ENCODE measurements at places on chromosomes 4 and X.

DNA sequence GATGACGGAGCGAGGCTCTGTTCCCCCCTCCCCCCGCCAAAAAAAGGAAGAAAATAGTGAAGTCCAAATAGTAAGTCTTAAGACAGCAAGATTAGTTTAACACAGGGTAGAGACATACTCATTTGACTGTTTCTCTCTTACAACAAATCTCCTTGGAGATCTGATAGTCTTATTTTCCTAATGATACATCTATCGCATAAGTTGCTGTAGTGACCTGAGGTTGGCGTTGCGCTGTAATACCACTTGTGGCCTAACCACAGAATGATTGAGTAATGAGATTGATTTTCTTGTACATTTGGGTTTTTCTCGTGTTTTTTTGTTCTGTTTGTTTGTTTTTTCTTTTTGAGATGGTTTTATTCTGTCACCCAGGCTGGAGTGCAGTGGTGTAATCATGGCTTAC lies 27.2 kb downstream of the OCIAD1 start:
- no peak for DNase-seq

DNA sequence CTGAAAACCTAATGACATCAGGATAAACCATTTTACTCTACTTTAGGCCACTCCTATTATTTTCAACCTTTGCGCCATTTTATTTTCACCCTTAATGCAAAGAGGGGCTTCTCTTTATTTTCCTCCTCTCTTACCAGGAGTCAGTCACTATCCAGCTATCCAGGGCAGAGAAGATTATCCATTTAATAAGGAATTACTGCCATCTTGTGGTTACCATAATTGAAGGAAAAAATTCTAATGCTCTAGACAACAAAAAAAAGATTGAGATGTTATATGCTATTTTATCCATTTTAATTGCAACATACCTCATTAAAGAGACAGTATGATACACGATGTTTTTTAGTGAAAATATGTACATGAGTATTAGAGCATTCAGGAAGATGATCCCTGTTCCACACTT lies 514.5 kb upstream of the FAM241A start:
- peak; percentile 51 for DNase-seq

DNA sequence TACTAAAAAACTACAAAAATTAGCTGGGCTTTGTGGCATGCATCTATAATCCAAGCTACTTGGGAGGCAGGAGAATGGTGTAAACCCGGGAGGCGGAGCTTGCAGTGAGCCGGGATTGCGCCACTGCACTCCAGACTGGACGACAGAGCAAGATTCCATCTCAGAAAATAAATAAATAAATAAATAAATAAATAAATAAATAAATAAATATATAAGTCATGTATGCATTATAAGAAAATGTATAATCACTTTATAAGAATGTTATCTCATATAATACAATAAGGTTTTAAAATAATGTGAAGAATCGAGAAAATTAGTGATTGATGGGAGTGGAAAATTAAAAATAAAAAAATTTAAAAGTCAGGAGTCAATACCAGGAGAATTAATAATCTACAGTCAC lies 127.5 kb downstream of the GALNTL6 start:
- DNase-seq, result no peak

- DNase-seq, result no peak
These were observed 22.8 kb upstream of the CSTF2 start for GRCh38 chrX:100797359-100797758.

GRCh38 chr4:141609243-141609642 lies 27.1 kb upstream of the IL15 start:
- DNase-seq, result peak; percentile 39

- DNase-seq, result peak; percentile 58
These were observed 687 bp upstream of the ZNF275 start for GRCh38 chrX:153333266-153333665.

- DNase-seq, result peak; percentile 54
These were observed 38.6 kb upstream of the CEP135 start for GRCh38 chr4:55910140-55910539.

DNA sequence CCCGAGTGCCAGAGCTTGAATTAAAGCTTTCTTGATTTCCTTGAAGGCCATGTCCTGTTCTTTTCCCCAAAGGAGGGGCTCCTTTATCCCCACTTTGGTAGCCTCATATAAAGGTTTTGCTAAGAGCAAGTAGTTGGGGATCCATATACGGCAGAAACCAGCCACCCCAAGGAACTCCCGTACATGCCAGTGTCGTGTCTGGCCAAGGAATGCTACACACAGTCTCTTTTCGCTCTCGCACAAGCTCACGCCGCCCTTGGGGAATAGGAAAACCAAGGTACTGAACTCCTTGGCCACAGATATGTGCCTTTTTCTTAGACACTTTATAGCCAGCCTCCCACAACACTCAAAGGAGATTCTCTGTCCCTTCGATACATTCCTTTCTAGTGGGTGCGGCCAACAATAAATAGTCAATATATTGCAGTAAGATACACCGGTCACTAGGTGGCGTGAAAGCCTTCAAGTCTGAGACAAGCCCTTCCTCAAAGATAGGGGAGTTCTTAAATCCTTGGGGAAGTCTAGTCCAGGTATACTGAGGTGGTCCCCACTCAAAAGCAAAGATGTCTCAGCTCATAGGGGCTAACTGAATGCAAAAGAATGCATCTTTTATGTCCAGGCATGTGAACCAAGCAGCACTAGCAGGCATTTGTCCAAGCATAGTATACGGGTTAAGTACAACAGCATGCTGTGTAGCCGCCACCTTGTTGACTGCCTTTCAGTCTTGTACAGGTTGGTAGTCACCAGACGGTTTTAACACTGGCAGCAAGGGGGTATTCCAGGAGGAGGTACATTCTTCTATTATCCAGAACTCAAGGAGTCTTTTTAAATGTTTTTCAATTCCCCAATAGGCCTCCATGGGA lies 57.8 kb upstream of the XAGE1B start:
- peak; percentile 68 for DNase-seq

DNA sequence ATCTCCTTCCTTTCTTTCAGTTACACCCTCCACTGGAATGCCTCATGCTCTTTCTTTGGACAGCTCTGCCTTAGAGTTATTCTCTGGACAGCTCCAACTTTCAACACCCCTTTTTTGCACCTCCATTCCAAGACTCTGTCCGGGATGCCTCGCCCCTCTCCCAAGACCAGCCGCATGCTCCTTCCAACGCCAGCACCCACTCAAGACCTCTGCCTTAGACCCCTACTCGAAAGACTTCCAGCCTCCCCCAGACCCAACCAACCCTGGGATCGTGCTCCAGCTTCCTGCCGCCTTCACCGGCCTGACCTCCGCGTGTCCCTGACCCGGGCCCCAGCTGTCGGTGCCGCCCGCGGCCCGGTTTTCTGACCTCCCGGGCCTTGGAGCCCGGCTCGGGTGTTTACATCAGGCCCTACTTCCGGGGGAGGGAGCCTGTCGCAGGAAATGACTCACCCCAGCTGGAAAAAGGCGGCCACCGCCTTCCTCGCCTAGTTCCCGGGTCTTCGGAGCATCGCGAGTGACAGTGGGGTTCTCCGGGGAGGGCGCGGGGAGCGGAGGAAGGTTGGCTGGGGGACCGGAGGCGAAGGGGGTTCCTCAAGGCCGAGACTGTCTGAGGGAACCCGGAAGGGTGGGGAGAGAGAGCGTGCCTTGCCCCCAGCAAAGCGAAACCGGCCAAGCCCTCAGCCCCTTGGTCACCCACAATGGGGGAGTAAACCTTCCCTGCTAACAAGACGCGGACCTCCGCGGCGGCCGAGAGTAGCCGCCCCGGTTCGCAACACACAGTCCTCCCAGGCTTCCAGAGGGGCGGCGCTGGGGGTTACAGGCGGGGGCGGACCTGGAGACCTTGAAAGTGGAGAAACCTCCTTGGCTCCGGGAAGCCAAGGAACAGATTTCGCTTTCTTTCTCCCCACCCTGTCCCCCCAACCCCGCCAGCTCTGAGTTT lies at the start of gene WDR45:
WDR45 (minus strand) TSS at position 399 of the 940 bp plus-strand sequence. CDS start 1,792 bp downstream, outside the sequence.
- peak; percentile 68 for DNase-seq

DNA sequence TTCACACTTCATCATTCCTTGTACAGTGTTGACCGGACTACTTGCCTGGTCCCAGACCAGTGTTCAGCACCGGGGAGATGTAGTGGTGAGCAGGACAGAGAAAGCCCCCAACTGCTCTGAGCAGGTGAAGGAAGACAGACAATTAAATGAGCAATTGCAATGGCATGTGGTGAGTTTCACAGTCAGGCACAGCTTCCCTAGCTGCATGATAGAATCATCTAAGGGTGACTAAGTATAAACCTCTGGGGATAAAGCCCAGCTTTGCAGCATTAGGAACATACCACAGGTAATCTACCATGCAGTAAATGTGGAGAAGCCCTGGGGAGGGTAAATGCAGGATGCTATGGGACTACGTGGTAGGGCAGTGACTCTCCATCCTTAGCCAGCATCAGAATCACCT lies 47.8 kb downstream of the TMA16 start:
- peak; percentile 14 for DNase-seq

GRCh38 chr4:31148990-31149389 lies 428.8 kb downstream of the PCDH7 start:
- no peak for DNase-seq

GRCh38 chrX:46647251-46647650 lies 73.7 kb downstream of the CHST7 start:
- DNase-seq, result no peak

GRCh38 chr4:141389649-141390048 lies 169.0 kb downstream of the ZNF330 start:
- peak; percentile 76 for DNase-seq

DNA sequence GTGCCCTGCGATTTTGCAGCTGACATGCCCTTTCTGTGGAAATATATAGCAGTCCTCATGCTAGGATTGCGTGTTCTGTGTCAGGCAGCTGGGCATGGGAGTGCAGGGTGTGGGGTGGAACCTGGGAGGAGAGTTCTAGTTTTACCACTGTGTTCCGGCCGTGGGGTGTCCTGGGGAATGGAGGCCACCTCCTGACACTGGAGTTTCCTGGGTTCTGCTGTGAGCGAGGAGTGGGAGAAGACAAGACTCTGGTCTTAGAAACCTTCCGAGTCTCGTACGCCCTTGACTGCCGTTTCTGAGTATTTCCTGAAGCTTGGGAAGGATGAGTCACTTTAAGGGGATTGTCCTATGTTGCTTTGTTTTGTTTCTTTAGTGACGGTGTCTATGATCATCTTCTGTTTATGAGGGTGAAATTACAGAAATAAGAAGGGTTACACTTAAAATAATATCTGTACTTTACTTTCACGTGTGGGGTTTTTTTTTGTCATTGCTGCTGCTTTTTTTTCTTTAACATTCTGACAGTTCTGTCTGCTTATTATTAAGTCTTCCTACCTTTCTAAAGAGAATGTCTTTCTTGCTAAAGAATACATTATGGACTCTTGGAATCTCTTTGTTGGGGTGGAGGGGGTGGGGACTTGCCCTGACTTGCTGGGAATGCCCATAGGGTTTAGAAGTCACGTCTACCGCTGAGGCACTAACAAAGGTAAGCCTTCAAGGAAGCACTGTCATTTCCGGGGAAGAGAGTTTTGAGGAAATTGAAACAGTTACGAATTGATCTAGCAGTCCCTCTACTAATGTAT lies 19.1 kb downstream of the CD99 start:
- DNase-seq, result peak; percentile 91

- no peak for DNase-seq
These were observed 316.3 kb downstream of the DCTD start for GRCh38 chr4:182600856-182601255.

DNA sequence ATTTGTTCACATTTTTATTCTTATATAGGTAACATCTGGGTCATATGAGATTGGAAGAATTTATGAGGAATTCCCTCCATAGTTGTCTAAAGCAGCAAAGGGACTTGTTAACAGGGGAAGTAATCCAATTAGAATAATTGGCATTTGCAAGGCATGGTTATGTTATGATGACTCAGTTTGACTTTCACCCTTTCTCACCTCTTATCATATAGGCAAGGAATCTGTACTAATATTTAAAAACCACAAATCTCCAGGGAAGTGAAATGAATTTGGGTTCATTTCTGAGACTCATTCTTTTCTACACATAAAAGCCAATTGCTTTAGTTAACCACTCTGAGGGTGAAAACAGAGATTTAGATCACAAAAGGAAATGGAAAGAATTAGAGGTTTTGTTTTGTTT lies 281.5 kb upstream of the DKK2 start:
- no peak for DNase-seq

GRCh38 chr4:7068279-7068842 lies 497 bp upstream of the GRPEL1 start:
- no peak for DNase-seq

DNA sequence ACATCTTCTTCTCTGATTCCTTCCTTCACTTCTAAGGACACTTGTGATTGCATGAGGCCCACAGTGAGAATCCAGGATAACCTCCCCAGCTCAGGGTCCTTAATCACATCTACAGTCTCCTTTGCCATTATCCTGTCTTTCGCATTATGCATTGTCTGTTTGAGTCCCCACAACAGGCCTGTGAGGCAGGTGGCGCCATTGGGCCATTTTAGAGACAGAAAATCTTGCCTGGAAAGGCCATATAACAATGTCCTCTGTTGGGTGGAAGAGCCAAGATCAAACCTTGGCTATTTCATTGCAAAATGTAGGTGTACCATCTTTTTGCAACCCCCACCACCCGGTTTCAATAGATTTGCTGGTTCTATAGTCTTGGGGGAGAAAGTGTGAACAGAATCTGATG lies 11.8 kb upstream of the DCUN1D4 start:
- peak; percentile 74 for DNase-seq

All from fibroblast of pulmonary artery (primary cell).